ENCODE measurements at places on chromosomes 6 and 20.
A peak's percentile ranks its signal among the peaks of the same experiment; 100 is the strongest.

GRCh38 chr6:86203044-86203443 is 560.4 kb upstream of the SYNCRIP start:
- DNase-seq: no peak

DNA sequence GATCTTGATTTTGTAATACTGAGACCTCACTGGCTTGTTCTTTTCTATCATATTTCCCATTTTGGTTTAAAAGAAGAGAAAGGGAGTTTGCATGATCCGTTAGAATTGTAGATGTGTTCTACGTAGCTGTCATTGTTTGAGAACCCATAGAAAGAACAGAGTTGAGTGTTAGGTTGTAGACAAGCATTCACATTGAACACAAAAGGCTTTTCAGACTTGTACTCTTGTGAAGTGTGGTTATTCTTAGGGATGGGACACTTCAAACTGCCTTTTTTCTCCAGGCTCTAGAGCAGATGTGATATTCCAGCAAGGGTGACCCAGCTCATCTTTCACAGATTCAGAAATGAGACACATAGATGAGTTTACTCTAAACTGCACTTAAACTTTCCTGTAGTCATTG is 19.9 kb downstream of the FOXO3 start:
- DNase-seq: no peak

DNA sequence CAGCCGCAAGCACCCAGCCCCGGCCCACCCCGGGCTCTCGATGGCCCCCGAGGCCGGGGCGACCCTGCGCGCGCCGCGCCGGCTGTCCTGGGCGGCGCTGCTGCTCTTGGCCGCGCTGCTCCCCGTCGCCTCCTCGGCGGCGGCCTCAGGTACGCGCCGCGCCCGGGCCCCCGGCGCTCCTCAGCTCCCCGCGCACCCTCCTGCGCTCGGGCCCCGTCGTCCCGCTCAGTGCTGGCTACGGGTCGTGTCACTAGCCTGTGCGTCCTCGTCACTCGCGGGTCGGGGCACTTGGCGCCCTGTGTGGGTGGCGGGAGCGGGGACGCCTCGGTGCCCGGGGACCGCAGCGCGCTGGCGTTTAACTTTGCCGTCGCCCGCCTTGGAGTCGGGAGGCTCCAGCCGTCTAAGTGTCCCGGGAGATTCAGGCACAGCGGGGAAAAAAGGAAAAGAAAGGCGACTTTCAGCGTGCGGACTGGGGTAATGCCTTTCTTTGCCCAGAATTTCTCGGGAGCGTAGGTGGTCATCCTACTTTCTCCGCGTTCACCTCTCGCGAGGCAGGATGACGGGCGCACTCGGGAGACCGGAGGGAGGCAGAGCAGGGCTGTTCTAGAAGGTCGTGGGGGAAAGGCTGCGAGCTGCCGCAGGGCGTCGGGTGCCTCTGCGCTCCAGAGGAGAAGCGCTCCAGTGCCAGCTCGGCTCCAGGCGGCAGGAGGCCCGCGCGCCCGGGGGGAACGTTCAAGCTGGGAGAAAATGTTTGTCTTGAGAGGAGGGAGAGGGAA is 545 bp downstream of the FNDC1 start:
- peak; percentile 37 for DNase-seq

GRCh38 chr6:69881322-69882151 is 15.2 kb downstream of the COL19A1 start:
- DNase-seq: no peak

DNA sequence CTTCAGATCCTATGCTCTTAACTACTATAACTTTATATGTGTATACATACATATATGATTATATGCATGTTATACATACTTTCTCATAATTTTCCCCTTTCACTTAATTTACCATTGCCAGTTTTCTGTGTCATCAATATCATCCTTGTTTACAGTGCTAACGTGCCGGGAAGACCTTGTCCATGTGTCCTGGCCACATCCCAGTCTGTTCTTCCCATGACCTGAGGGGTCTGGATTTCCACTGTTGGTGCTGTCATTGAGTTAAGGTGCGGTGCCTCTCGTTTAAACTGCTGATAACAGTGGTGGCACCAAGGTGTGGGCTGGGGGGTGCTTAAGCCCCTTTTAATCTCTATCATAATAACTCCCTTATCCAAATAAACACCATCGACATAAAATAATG is 8.5 kb upstream of the SDCBP2 start:
- DNase-seq: no peak

DNA sequence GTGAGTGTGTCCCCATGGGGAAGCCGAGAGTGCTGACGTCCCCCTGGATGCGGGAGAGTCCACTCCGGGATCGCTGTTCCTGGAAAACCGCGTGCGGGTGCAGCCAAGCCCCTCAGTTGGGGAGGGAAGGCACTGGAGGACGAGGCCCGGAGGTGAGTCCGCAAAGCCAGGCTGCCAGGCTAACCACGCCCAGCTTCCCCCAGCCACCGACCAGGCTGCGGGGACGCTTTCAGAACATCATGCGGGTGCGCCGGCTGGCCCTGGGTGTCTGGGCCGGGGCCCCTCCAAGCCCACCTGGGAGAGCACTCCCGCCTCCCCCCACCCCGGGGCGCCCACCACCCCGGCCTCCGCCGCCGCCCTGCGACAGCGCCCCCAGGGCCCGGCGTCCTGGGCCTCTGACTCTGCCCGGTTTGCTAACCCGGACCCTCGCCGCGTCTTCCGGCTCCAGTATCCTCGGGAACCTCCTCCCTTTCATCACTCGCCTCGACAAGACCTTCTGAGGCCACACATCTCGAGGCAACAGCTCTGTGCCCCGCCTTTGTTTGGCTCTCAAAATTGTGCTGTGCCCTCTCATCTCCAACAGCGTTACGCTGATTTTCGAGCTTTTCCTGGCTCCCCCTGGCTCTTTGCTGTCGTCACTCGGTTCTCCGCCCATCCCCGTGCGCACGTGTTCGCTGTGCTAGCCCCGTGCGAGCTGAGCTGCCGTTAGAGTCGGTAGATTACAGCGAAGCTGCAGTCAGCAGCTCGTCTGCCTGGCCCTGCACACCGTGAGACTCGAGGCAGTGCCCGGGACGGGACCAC is 47.1 kb upstream of the ENTPD6 start:
- peak; percentile 22 for DNase-seq

GRCh38 chr20:61353261-61354000 is 101.4 kb downstream of the CDH4 start:
- DNase-seq: peak; percentile 19

- peak; percentile 35 for DNase-seq
Measured at GRCh38 chr6:159935065-159935464, 33.8 kb upstream of the IGF2R start.

DNA sequence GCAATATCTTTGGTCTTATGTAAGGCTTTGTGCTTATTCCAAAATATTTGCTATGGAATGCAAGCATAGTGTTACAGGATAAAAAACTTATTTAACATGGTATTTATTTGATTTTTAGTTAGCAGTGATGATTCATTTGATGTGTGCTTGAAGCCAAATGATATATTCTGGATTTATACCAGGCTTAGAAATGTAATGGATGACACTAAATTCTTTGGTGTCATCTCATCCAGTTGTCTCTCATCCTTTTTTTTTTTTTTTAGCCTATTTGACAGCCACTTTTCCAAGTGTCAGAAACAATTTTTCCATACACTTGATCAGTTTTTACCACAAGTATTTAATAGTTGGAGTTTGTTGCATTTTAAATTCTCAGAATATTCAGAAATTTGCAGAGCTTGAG is 515.3 kb downstream of the CDKAL1 start:
- DNase-seq: peak; percentile 19

GRCh38 chr20:36468149-36469000 is 72.9 kb upstream of the MYL9 start:
- no peak for DNase-seq

- no peak for DNase-seq
Measured at GRCh38 chr6:145761584-145761983, 26.3 kb upstream of the EPM2A start.

GRCh38 chr6:41186031-41186562 is 14.9 kb downstream of the TREML2 start:
- no peak for DNase-seq

DNA sequence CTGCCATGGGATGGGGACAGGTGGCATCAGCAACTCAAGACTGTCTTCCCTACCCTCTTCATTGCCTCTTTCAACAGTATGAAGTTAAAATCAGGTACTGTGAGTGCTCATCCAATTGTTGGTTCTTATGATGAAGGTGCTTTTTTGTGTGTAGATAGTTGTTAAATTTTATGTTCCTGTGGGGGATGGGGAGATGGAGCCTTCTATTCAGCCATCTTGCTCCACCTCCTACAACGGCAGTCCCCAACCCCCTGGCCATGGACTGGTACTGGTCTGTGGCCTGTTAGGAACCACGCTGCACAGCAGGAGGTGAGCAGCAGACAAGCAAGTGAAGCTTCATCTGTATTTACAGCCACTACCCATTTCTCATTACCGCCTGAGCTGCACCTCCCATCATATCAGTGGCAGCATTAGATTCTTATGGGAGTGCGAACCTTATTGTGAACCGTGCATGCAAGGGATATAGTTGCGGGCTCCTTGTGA is 47.8 kb upstream of the TOP1 start:
- DNase-seq: no peak

GRCh38 chr6:151252634-151253033 is 12.9 kb downstream of the AKAP12 start:
- DNase-seq: no peak

GRCh38 chr6:4281341-4282293 is 146.2 kb upstream of the ECI2 start:
- peak; percentile 20 for DNase-seq

- DNase-seq: no peak
Measured at GRCh38 chr6:3386374-3386857, 70.4 kb downstream of the SLC22A23 start.

- DNase-seq: no peak
Measured at GRCh38 chr6:136720045-136720770, 72.1 kb downstream of the MAP3K5 start.

DNA sequence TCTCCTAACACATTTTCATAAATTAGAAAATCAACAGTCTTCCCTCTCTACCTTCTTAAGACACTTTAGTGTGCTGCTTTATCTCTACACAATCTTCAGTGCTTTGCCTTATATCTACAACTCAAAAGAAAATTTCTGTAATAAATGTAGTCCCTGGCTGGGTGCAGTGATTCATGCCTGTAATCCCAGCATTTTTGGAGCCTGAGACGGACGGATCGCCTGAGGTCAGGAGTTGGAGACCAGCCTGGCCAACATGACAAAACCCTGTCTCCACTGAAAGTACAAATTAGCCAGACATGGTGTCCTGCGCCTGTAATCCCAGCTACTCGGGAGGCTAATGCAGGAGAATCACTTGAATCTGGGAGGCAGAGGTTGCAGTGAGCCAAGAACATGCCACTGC is 9.7 kb upstream of the EDN1 start:
- DNase-seq: no peak

DNA sequence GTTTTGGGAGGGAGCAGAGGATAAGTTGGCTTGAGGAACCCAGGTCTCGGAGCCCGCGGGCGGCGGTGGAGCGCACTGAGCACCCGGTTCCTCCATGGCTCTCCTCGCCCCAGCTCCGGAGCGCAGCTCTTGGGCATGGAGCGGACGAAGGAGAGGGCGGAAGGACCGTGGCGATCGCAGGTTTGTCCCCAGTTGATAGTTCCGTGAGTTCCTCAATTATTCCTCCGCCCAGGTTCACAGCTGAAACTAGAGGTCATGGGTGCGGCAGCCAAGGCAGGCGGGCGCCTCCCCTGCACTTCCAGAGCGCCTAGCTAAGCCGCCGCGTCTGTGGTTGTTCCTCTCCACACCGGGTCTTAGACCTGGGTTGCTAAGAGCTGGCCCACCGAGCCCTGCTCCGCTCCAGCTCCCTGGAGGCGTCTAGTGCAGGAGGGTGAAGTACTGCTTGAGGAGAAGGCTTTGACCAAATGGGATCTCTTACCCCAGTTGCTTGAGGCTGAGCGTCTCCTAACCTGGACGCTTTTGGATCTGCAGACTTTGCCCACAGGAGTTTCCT is at the start of gene HTR1B:
TSS of gene HTR1B (minus strand) at position 184 of the 553 bp plus-strand sequence. CDS start at position 96, 88 bp downstream.
- no peak for DNase-seq

DNA sequence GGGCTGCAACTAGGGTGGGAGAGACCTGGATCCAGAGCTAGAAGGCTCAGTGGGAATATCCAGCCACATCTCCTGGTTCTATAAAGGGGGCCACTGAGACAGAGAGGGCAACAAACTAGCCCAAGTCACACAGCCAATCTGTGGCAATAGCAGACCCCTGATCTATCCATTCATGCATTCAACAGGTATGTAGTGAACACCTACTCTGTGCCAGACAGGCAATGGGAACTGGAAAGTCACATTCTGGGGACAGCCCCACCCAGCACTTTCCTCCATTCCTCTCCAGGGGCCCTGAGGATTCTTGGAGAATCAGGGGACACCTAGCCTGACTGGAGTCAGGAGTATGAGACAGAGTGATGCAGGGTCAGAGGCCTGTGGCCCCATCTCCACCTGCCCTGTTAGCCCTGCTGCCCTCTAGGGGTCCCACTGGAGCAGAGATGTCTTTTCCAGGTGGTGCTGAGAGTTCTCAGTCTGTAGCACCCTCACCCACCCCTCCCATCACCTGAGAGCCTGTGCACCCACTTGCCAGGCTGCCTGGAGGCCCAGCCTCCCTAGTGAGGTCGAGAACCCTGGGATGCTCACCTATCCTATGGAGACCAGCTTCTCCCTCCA is 13.6 kb downstream of the BPIFA2 start:
- no peak for DNase-seq

- peak; percentile 49 for DNase-seq
Measured at GRCh38 chr6:18022398-18023231, 35.2 kb upstream of the KIF13A start.

DNA sequence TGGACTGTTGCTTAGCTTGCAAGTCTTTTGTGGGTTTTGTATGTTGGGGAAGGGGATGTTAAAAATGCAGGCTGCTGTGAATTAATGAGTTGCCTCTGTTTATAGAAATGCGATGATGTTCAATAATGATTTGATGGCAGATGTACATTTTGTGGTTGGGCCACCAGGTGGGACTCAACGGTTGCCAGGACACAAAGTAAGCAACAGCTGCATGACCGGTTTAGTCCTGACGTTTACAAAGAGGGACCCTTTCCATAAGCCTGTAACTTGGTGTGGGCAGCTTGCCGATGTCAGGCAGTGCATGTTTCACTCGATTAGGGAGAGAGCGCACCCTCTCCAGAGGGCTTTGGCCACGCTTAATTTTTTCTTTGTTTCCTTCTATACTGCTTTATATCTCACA is 1.3 kb downstream of the BTBD3 start:
- peak; percentile 33 for DNase-seq

DNA sequence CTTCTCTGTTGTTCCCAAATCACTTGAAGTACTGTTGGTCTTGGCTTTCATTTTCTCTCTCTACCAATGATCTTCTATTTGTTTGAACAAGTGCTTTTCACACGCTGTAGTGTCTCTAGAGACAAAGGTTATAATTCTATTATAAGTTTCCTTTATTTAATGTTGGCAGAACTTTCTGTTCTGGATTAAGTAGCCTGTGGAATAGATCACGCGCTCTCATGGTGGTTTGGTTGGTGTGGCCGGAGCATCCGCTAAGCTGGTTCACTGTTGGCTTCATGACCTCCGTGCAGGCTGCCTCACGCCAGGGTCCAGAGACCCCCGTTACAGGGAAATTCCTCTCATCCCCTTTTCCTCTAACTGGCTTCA is 30.9 kb upstream of the KIF25 start:
- DNase-seq: no peak

- no peak for DNase-seq
Measured at GRCh38 chr6:47241742-47242482, 67.8 kb downstream of the TNFRSF21 start.

- DNase-seq: no peak
Measured at GRCh38 chr6:34182751-34183531, 37.1 kb upstream of the GRM4 start.

Data from astrocyte of the cerebellum (primary cell).